CD4-positive, CD25-positive, alpha-beta regulatory T cell (primary cell): ENCODE measurements at places on chromosomes 3 and 15. TPM values are rescaled to one million over a fixed set of nuclear protein-coding genes. Genes with fewer than 3 reads are reported as not detected.

PPARG gene
- total RNA-seq = 0.64 TPM

KLHL40 gene
- not detected for total RNA-seq

KIF15 gene
- total RNA-seq = 1.1 TPM

KAT2B gene
- total RNA-seq = 185 TPM

FES gene
- 3.8 TPM for total RNA-seq

CYP11A1 gene
- total RNA-seq = not detected

UTS2B gene
- not detected for total RNA-seq

VWA5B2 gene
- total RNA-seq = not detected

GOLGA6L22 gene
- not detected for total RNA-seq

ATR gene
- 38.3 TPM for total RNA-seq

VGLL3 gene
- 0.05 TPM for total RNA-seq

PTX3 gene
- total RNA-seq = 0.20 TPM

AGBL1 gene
- total RNA-seq = not detected

MST1 gene
- 4.1 TPM for total RNA-seq

SMC4 gene
- 153 TPM for total RNA-seq

GRCh38 chr15:58064980-58065444, 499 bp downstream of the ALDH1A2 start:
- no peak for DNase-seq
- H3K27ac ChIP-seq = no peak overlapping the region
- H3K36me3 ChIP-seq = no peaks in the 10 kb centered on the region
- peaks cover 44% of the 10 kb centered on the region for H3K27me3 ChIP-seq
- peaks cover 14% of the 10 kb centered on the region for H3K4me1 ChIP-seq

- H3K4me3 ChIP-seq = no peak overlapping the region
- no peak for DNase-seq
- no peaks in the 10 kb centered on the region for H3K36me3 ChIP-seq
- H3K27me3 ChIP-seq = peaks cover 19% of the 10 kb centered on the region
- peaks cover 4% of the 10 kb centered on the region for H3K4me1 ChIP-seq
Measured at GRCh38 chr3:39809995-39810595, 686 bp downstream of the MYRIP start.

GRCh38 chr3:47012342-47013230, 33.1 kb downstream of the NBEAL2 start:
- H3K4me3 ChIP-seq = no peak overlapping the region
- H3K27ac ChIP-seq = no peak overlapping the region
- DNase-seq = no peak
- H3K36me3 ChIP-seq = peaks cover 14% of the 10 kb centered on the region
- H3K27me3 ChIP-seq = no peaks in the 10 kb centered on the region

DNA sequence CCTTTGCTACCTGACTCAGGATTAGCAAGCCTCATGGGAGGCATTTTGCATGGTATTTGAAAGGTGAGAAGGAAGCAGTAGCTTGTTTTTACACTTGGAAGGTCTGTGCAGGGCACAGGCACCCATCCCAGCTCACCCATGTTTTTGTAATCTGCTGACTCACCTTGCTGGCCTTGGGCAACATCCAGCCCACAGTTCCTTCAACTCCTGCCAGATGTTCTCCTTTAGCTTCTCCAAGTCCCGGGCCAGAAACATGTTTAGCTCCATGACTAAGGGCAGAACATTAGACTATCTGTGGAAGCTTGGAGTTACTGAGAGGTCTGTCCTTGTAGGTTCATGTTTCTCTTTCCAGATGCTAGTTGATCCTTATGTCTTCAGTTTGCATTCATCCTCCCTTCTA, 12.4 kb upstream of the ZNF770 start:
- no peak overlapping the region for H3K27ac ChIP-seq
- no peak for DNase-seq
- H3K36me3 ChIP-seq = no peaks in the 10 kb centered on the region

DNA sequence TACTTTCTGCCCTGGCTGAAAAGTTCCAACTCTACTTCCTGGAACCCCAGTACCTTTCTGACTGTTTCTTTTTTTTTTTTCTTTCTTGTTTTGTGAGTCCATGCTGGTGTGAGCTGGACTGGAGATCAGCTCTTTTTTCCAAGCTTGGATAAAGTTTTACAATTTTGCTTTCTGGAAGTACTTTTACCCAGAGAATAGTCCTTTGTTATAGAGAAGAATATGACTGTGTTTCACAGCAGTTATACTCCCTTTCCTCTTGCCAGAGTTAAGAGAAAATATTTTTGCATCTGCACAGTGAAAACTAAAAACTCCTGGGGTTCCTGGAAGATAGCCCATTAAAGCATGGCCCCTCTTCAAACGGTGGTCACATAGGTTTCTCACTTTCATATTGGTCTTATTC, 1100.6 kb downstream of the OTOL1 start:
- no peaks in the 10 kb centered on the region for H3K4me1 ChIP-seq
- no peak for DNase-seq
- no peak overlapping the region for H3K27ac ChIP-seq

- peak; percentile 31 for DNase-seq
- H3K36me3 ChIP-seq = no peaks in the 10 kb centered on the region
- H3K27me3 ChIP-seq = peaks cover 14% of the 10 kb centered on the region
Measured at GRCh38 chr15:62306851-62307504, 141.9 kb upstream of the C2CD4B start.

- H3K27ac ChIP-seq = no peak overlapping the region
- no peaks in the 10 kb centered on the region for H3K4me1 ChIP-seq
- peaks cover 8% of the 10 kb centered on the region for H3K27me3 ChIP-seq
- no peak overlapping the region for H3K4me3 ChIP-seq
Measured at GRCh38 chr3:151835751-151836525, 22.0 kb downstream of the AADAC start.

DNA sequence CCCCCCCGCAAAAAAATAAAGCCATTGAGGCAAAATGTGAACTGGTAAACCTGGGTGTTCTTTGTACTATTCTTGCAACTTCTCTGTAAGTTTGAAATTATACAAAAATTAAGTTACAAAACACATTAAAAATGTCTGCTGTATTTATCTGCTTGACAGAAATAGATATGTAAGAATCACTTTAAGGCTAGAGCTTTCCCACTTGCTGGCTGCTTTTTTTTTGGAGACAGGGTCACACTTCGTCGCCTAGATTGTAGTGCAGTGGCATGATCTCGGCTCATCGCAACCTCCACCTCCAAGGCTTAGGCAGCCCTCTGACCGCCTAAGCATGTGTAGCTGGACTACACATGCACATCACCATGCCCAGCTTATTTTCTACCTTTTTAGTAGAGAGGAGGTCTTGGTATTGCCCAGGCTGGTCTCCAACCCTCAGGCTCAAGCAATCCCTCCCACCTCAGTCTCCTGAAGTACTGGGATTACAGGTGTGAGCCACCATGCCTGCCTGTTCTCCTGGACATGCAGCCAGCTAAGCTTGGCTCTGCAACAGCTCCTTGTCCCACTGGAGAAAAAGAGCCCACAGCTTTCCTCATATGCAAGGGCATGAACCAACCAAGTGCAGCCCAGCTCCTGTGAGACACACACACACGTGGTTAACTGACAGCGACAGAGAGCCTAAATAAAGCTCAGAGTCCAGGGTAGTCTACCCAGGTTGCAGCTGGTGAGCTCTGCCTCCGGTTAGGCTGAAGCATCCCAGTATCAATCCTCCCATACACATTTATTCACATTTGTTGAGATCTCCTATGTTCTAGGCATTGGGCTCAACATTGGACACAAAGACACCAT, 4.5 kb downstream of the RPS17 start:
- H3K27me3 ChIP-seq = no peaks in the 10 kb centered on the region
- H3K27ac ChIP-seq = no peak overlapping the region
- H3K4me3 ChIP-seq = no peak overlapping the region

- DNase-seq = no peak
- no peaks in the 10 kb centered on the region for H3K27me3 ChIP-seq
- no peak overlapping the region for H3K27ac ChIP-seq
- no peak overlapping the region for H3K4me3 ChIP-seq
- H3K4me1 ChIP-seq = no peaks in the 10 kb centered on the region
Measured at GRCh38 chr3:122353893-122354401, 28.9 kb downstream of the CSTA start.

DNA sequence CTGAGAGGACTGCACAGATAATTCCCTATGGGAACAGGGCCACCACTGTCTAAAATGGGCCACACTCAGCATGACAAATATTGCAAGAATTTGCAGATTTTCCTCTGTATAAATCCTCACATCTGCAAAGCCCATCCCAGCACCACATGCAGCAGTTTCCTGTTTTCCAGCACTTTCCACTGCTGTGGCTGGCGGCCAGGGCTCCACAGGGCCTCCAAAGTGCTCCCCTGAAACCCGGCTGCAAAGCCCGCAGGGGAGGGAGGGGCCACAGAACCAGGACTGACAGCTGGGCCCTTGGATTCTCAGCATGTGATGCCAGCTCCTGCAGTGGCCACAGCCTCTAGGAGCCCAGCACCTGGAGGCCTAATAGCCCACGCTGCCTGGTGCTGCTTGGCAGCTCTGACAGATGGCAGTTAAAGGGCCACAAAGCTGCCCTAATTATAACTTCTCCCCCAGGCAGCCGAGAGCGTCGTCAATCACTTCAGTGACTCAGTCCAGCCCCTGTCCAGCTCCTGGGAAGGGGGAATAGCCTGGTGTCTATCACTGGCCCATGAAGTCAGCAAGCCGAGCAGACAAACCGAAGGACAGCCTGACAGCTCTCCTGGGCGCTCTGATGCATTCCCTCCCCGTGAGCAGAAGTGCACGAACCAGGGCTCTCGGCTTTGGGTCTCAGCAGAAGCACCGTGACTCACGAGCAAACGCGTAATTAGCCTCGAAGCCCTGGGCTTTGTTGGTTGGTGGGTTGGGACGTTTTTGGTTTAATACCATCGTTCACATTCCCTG, 4.7 kb downstream of the LRRC15 start:
- no peaks in the 10 kb centered on the region for H3K4me1 ChIP-seq
- no peak overlapping the region for H3K27ac ChIP-seq
- no peaks in the 10 kb centered on the region for H3K36me3 ChIP-seq
- no peak overlapping the region for H3K4me3 ChIP-seq
- DNase-seq = no peak
- peaks cover 8% of the 10 kb centered on the region for H3K27me3 ChIP-seq

- H3K4me1 ChIP-seq = no peaks in the 10 kb centered on the region
- H3K27ac ChIP-seq = no peak overlapping the region
- no peak overlapping the region for H3K4me3 ChIP-seq
- H3K36me3 ChIP-seq = no peaks in the 10 kb centered on the region
- no peak for DNase-seq
Measured at GRCh38 chr3:159187232-159187631, 385.4 kb downstream of the MFSD1 start.

DNA sequence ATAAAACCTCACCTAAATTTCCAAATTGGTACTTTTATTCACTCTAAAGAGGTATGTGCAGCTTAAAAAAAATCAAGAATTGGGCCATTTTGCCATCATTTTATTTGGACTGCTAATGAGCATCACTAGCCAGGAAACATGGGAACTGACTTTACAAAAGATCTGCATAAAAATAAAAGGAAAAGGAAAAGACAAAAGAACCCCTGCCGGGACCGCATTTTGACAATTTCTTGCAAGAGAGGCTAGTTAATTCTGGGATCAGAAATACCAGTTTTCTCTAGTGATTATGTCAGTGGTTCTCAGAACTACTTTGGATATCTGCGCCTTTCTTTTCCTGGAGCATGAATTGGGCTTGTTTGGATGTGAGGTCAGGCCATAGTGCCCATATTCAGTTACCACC, 289.2 kb downstream of the CHST2 start:
- H3K36me3 ChIP-seq = no peaks in the 10 kb centered on the region
- H3K4me3 ChIP-seq = no peak overlapping the region

- no peak overlapping the region for H3K27ac ChIP-seq
- no peak overlapping the region for H3K4me3 ChIP-seq
- no peaks in the 10 kb centered on the region for H3K4me1 ChIP-seq
- no peaks in the 10 kb centered on the region for H3K27me3 ChIP-seq
Measured at GRCh38 chr15:48631176-48631770, 14.2 kb downstream of the FBN1 start.

DNA sequence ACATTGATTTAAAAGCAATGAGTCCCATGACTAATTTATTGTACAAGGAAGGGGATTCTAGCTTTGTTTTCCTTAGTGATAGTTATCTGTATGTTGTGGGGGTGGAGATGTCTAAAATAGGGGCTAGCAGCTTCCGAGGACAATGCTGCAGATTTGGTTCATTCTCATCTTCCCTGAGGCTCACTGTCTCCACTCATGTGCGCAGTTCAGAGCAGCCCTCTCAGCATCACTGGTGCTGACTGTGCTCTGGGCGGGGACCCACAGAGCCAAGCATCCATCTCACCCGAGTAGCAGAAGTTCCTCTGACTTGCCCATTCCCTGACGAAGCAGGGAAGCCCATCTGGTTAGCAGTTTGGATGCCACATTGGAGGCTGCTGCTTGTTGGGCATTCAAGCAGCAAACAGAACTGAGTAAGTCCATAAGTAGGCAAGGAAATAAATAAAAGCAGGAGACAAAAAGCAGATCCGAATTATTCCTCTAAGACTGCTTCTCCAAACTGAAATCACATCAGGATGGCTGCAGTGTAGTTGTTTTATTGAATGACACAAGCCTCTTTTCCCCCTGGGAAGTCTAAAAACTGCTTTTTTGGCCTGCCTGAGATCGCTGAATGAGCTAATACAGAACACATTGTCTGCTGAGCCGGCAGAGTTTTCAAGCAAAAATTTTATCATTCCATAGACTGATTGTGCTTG, 27.5 kb downstream of the RARB start:
- no peak overlapping the region for H3K4me3 ChIP-seq
- no peaks in the 10 kb centered on the region for H3K4me1 ChIP-seq
- H3K36me3 ChIP-seq = no peaks in the 10 kb centered on the region
- no peaks in the 10 kb centered on the region for H3K27me3 ChIP-seq

DNA sequence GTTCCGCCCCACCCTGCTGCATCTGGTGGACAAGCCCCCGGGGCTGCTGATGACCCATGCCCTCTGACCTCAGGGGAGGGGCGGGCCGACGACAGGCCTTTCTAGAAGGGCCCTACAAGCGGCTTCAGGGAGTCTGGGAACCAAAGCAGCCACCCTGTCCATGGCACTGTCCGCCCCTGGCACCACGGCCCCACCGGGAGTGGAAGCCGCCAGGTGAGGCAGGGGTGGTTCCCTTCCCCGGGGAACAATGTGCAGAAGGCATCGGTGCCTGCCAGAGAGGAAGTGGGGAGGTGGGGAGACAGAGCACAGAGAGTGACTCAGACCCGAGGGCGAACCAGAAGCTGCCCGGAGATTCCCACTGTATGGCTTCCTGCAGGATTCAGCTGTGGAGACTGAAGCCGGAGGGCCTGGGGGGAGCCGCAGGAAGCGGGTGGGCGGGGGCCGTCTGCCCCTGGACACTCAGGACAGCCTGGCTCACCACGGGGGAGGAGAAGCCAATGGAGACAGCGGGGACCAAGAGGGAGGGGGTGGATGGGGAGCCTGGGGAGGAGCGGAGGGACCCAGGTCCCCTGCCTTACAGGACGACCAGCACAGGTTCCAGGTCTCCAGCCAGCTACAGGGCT, 134.0 kb downstream of the TPRA1 start:
- DNase-seq = no peak
- no peak overlapping the region for H3K27ac ChIP-seq
- no peak overlapping the region for H3K4me3 ChIP-seq
- no peaks in the 10 kb centered on the region for H3K36me3 ChIP-seq
- peaks cover 19% of the 10 kb centered on the region for H3K27me3 ChIP-seq

- H3K36me3 ChIP-seq = no peaks in the 10 kb centered on the region
- no peak for DNase-seq
- H3K4me1 ChIP-seq = no peaks in the 10 kb centered on the region
Measured at GRCh38 chr3:41126472-41126871, 72.8 kb upstream of the CTNNB1 start.
